Hematopoietic multipotent progenitor cell treated with erythropoietin and hydrocortisone succinate and interleukin-3 and kit ligand, for 8 days (in vitro differentiated cells): ENCODE measurements at places on chromosomes 2 and 18.

DNA sequence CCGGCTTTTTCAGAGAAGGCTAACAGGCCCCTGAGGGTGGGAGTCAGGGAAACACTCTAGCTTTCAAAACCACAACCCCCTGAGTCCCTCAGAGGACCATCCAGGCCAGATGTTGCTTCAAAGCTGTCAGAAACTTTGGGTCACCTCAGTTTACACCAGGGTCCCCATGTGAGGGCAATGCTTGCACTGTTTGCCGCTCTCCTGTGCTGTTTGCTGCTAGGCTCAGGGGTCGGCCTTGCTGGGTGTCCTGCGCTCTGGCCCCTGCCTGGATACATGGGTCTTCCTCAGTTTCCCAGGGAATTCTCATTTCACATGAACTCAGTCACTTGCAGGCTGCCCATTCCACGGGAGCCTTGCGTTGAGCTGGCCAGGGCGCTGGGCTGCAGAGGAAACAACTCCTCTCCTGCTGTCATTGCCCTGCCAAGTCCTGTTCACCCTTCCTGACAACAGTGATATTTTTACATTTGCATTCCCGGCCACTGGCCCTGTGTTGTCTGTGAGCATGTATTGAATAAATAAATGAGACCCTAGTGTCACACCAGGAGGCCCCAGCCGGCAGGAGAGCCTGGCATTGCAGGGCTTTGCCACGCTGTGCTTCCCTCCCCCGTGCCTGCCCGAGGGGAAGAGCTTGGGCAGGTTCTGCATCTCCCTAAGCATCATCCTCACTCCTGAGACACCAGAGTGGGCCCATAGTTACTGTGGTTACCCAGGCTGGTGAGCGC lies 73.2 kb upstream of the RAB6C start:
- no peak for DNase-seq

DNA sequence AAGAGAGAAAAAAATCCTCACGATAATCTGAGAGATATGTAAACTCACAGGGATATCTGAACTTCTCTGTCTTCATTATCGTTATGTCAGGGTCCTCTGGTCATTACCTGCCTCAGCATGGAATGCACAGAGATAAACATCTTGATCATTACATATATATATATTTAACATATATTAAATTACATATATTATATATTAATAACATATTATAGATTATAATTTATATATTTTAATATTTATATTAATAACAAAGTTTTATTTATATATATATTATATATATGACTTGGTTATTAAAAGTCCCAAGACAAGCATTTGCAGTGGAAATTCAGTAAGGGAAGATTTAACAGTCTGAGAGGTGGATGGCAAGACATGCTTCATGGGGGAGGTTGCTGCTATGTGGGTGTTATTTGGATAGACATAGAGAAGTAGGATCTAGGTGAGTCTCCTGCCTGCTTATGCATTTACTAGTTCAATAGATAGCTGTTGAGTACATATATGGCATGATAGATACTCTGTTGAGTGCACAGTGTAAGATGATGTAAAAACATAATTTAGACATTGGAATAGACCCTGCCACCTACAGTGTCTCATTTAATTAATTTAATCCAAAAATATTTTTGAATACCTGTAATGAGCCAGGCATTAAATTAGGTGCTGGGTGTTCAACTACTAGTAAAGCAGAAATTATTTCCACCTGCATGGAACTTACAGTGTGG lies 255.2 kb downstream of the RAD51AP2 start:
- DNase-seq, result no peak

- DNase-seq, result no peak
These were observed 160.1 kb upstream of the LRP1B start for GRCh38 chr2:142290931-142291330.

- no peak for DNase-seq
These were observed 66.5 kb downstream of the BOLA3 start for GRCh38 chr2:74081030-74081762.

DNA sequence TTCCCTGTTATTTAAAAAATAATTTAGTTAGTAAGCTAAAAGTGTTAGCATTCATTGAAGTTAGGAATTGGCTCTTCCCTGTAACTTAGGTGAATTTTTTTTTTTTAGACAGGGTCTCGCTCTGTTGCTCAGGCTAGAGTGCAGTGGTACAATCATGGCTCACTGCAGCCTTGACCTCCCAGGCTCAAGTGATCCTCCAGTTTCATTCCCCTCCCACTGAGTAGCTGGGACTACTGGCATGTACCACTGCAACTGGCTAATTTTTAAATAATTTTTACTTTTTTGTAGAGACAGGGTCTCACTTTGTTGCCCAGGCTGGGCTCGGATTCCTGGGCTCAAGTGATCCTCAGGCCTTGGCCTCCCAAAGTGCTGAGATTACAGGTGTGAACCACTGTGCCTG lies 66.4 kb downstream of the CERS6 start:
- DNase-seq, result no peak

DNA sequence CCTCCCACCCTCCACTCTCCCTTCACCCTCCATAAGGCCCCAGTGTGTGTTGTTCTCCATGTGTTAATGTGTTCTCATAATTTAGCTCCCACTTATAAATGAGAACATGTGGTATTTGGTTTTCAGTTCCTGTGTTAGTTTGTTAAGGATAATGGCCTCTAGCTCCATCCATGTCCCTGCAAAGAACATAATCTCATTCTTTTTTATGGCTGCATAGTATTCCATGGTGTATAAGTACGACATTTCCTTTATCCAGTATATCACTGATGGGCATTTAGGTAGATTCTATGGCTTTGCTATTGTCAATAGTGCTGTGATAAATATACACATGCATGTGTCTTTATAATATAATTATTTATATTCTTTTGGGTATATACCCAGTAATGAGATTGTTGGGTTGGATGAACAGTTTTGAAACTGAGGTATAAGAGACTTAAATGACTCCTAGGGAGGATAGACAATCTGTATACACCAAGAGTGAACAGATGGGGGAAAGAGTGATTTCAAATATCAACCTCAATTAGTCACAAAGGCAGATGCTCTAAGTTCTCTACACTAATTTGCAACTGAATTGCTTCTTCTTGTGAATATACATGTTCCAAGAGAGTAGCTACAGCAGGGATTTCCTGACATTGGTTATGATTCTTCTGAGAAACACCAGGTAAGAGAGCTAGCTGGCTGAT lies 23.7 kb downstream of the CWC22 start:
- DNase-seq, result no peak

GRCh38 chr2:176078541-176079284 lies 5.0 kb downstream of the EVX2 start:
- DNase-seq, result no peak

DNA sequence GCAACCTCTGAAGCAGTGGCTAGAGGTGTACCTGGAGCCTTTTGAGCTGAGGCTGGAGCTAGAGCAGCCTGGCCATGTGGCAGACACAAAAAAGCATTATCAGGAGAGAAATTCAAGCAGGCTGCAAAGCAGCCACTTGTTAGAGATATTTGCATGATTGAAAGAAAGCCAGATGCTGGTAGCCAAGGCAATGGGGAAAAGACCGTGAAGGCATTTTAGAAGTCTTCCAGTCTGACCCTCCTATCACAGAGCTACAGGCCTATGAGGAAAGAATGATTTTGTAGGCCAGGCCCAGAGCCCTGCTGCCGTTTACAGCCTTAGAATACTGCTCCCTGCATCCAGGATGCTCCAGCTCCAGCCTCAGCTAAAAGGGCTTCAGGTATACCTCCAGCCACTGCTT lies 41.4 kb upstream of the TNP1 start:
- DNase-seq, result no peak

- no peak for DNase-seq
These were observed 673 bp upstream of the SMCHD1 start for GRCh38 chr18:2654928-2655177.

GRCh38 chr2:53252115-53252514 lies 515.5 kb upstream of the CHAC2 start:
- DNase-seq, result no peak

DNA sequence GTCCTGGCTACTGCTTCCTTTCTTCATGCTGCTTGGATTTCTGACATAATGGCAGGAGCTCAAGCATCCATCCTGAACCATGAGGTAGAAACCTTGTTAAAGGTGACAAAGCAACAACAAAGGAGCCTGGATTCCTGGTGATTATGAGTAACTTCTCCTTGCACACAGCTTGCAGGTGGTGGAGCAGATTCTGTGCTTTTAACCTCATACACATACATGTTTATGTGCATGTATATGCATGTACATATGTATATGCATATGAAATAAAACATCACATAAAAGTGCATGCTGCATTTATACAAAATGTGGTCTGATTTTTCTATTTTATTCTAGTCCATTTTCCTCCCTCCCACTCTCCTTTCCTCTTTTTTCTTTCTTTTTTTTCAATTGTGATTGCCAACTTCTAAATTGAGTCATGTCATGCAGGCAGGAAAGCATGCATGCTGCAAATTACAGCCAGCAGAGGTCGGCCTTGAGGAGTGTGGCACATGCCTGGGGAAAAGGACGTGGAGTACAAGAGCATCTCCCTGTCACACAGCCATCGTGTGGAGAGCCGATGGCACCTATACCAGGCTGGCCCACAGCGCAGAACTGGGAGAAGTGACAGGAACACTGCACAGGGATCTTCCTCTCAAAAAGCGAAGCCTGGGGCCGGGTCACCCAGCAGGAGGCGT lies 17.9 kb downstream of the LCT start:
- DNase-seq, result no peak

GRCh38 chr2:191836853-191837769 lies 9.8 kb downstream of the CAVIN2 start:
- peak; percentile 95 for DNase-seq

GRCh38 chr2:113240915-113241911 lies 37.5 kb downstream of the PAX8 start:
- peak; percentile 19 for DNase-seq

DNA sequence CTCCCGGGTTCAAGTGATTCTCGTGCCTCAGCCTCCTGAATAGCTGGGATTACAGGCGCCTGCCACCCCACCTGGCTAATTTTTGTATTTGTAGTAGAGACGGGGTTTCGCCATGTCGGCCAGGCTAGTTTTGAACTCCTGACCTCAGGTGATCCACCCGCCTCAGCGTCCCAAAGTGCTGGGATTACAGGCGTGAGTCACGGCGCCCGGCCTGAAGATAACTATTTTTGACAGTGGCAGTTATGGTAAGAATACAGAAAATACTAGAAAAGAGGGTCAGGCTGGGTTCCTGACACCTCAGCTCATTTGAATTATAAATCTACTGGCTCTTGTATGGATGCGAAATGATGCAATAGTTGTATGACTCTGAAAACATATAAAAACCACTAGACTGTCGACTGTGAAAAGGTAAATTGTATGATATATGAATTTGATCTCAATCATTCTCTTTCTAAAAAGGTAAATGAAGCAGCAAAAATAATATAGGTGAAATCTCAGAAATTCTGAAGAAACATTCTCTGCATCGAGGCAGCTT lies 11.1 kb upstream of the DGKD start:
- DNase-seq, result no peak

DNA sequence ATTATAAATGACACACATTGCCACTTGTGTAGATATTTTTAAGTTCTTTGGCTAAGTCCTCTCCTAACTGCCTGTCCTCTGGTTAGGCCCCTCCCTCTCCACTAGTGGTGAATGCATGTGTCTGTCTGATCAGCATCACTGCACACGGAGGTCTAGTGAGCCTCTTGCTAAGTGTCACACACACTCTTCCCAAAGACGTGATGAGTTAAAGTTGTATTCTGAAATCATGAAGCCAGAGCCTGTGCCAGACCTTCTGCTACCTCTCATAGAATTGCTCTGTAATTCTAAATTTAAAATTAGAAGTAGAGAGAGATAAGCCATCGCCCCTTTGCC lies 41.3 kb downstream of the RALB start:
- no peak for DNase-seq

GRCh38 chr2:152715854-152716428 lies 1.3 kb downstream of the PRPF40A start:
- peak; percentile 85 for DNase-seq

- peak; percentile 95 for DNase-seq
These were observed 108.8 kb downstream of the B3GNT2 start for GRCh38 chr2:62304429-62305417.

GRCh38 chr2:30068067-30068466 lies 78.7 kb upstream of the YPEL5 start:
- no peak for DNase-seq

GRCh38 chr2:164655336-164655735 lies 34.1 kb upstream of the GRB14 start:
- no peak for DNase-seq

- no peak for DNase-seq
These were observed 83.9 kb upstream of the REV1 start for GRCh38 chr2:99573634-99574251.

DNA sequence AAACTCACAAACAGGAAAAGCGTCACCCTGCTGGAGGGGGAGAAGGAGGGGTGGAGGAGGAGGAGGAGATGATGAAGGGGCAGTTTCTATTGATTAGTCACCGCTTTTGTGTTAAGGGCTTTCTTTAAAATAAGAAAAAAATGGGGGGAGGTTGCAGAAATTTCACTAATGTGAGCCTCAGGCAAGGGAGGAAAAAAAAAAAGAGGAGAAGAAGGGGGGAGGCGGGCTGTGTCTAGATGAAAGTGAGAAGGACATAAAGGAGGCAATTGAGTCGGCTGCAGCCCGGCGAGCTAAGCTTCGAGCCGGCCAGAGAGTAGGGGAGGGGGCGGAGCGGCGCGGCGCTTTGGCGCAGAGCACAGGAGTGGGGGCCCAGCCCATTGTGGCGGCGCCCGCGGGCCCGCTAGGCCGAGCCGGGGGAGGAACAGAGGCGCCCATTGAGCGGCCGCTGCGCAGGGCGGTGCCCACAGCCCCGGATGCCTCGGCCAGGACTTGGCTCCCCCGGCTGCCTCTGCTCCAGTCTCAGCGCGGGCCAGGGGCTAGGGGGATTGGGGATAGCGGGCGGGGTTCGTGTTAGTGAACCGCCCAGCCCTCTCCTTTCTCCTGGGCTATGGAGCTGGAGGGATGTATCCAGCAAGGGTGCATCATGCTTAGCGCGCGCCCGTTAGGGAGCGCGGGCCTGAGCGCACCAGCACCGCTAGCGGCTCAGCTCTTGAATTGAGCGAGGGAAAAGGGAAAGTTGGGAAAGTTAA lies 7.9 kb downstream of the PAX3 start:
- DNase-seq, result no peak

GRCh38 chr18:21997207-21998143 lies 171.9 kb upstream of the GATA6 start:
- peak; percentile 51 for DNase-seq

DNA sequence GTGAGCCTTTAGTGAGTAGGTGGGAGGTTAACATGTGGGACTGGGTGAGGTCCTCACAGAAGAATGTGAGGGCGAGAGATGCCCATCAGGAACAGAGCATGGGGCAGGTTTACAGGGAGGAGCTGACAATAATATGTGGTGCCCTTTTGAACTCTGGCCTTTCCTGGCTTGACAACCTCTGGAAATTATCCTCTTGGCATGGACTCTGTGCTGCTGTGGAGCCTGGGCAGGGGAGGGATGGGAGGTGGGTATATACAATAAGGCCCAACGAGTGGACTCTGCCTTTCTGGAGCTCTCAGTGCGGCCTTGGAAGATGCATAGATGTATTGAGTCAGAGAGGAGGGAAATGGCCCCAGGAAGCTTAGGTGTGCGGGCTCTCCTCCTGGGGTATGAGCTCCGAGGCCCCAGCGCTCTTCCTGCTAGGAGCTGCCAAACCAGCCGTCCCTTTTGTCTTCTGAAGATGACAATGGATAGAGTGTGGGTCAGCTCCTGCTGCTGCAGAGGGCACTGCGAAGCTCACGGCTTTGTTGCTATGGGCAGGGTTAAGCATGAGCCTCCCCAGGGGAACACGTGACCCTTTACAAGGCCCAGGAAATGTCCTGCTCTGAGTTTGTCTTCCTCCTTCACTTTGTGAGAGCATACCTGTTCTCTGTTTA lies 8.7 kb upstream of the PSD4 start:
- DNase-seq, result no peak
